Suprapubic skin (tissue), 4 donors: ENCODE measurements at places on chromosomes 6 and 20.
A peak's percentile ranks its signal among the peaks of the same experiment; 100 is the strongest.

- DNase-seq: no peak
Measured at GRCh38 chr20:38249536-38250310, 10.8 kb downstream of the KIAA1755 start.

GRCh38 chr6:44660561-44661220 lies 273.2 kb downstream of the CDC5L start:
- no peak for DNase-seq

DNA sequence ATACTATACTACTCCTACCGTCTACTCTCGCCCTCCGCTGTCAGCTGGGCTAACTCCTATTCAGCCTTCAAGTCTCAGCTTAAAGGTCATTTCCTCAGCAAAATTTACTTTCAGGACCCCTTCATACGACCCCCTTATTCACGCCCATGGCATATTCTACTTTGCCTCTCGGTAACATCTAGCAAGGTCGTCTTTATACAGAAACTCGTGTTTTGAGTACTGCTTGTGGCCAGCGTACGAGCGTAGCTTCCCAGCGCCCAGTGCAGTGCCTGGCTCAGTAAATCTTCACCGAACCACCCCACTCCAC lies 546 bp downstream of the CRNKL1 start:
- DNase-seq: no peak

GRCh38 chr6:52389626-52390360 lies 27.8 kb downstream of the PAQR8 start:
- peak; percentile 66 for DNase-seq

DNA sequence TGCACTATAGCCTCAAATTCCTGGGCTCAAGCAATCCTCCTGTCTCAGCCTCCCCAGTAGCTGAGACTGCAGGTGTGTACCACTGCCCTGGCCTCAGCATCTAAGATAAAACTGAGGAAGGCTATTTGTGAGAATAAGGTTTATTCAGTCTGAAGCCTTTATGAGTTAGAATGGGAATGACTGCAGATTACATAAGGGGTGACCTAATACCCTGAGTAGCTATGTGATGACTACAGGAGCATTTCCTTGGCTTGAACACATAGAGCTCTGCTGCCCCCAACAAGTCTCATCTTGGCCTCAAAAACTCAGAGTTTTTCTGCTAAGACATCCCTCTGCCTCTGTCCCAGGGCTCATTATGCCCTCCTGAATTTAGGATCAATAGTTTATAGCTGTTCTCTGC lies 7.6 kb downstream of the GSS start:
- no peak for DNase-seq

- DNase-seq: no peak
Measured at GRCh38 chr20:18052856-18053255, 4.9 kb downstream of the OVOL2 start.

GRCh38 chr6:163337958-163338357 lies 76.6 kb upstream of the QKI start:
- DNase-seq: no peak

GRCh38 chr6:53067849-53068361 lies 2.7 kb downstream of the FBXO9 start:
- DNase-seq: no peak

- no peak for DNase-seq
Measured at GRCh38 chr6:148608199-148608951, 138.5 kb upstream of the UST start.

DNA sequence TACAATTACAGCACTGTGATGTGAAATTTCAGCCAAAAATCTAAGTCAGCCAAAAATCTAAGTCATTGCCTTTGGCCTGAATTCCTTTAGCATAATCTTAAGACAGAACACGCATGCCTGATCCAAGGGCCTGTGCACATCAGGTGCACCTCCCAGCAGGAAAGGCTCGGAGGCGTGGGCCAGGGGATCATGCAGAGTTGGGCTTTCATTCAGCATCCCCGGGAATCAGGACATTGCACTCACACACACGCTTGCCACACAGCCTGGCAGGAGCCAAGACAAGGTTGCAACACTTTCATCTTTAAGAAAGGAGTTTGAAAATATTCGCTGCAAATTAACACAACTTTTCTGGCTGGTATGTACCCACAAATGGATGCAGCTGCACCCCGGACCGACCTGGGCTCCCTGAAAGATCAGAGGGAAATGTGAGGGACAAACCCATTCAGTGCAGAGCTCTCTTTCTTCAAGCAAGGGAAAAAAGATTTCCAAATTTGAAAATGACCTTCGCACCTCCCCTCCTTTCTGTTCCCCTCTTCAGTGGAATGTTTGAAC lies 48.8 kb downstream of the ERMARD start:
- peak; percentile 68 for DNase-seq

DNA sequence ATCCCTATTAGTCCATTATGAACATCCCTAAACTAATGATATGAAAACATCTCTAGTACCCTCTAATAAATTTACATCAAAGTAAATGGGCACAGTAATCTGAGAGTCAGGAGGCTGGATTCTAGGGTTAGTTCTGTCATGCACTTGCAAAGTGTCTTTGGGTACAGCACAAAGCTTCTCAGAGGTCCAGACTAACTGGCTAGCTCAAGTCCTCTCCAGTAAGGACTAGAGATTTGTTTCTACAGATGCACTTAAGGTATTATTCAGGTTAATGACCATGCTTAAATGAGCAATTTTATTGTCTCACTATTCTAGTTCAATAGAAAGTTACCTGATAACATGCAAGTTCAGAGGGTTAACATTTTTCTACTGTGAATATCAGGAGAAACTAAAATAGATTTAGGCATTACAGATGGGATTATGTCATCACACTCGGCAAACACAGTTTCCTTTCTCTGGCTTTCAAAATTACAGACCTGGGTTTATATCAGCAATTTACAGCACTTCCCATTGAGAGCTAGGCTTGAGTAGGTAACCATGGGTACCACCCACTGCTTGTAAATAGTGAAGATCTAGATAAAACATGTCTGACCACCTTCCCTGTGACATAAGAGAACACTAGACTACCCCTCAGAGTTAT lies 402.9 kb upstream of the RUNX2 start:
- no peak for DNase-seq

GRCh38 chr20:18304618-18305017 lies 16.3 kb downstream of the ZNF133 start:
- DNase-seq: no peak
